ENCODE measurements at places on chromosomes 5 and 9. TPM values are rescaled to one million over a fixed set of nuclear protein-coding genes. Genes with fewer than 3 reads are reported as not detected.

The PCDHB12 gene
- 0.97 TPM for total RNA-seq

The SLC34A3 gene
- total RNA-seq: under 0.01 TPM

The AGXT2 gene
- not detected for total RNA-seq

The GGTA1 gene
- total RNA-seq: not detected

The SLC46A2 gene
- not detected for total RNA-seq

The FAT2 gene
- total RNA-seq: 21.9 TPM

The GDNF gene
- 9.5 TPM for total RNA-seq

All from hair follicle dermal papilla cell (primary cell).